ENCODE measurements at places on chromosomes 12 and 14.

DNA sequence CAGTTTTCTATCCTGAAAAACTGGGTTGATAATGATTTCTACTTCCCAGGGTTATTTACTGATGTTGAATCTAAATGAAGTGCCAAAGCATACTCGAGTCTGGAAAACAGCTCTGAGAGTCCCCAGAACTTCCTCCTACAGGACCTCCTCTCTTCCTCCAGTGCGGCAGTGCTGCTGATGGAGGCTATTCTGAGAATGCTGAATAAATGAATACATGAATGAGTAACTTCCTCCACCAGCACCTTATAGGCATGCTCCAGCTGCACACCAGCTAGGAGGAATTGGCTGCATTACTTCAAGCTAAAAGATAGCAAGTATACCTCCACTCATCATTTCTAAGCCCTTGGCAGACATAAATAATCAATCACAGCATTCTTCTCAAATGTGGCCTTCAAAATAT, 448.8 kb upstream of the CCDC196 start:
- no peak for DNase-seq

- no peak for DNase-seq
These were observed 63.1 kb downstream of the STON2 start for GRCh38 chr14:81337073-81337472.

DNA sequence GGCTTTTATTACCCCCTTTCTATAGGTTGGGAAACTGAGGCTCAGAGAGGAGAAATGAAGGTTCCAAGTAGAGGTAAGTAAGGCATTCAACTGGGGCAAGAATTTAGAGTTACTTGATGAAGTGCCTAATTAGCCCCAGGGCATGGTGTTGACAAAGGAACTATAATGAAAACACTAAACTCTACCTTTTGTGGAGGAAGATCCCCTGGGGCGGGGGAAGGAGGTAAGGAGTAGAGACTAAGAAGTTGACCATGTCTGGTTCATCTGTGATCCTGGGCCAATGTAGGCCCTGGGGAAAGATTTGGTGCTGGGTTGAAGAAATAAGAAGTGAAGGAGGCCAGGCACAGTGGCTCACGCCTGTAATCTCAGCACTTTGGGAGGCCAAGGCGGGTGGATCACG, 16.2 kb upstream of the COX6A1 start:
- no peak for DNase-seq

DNA sequence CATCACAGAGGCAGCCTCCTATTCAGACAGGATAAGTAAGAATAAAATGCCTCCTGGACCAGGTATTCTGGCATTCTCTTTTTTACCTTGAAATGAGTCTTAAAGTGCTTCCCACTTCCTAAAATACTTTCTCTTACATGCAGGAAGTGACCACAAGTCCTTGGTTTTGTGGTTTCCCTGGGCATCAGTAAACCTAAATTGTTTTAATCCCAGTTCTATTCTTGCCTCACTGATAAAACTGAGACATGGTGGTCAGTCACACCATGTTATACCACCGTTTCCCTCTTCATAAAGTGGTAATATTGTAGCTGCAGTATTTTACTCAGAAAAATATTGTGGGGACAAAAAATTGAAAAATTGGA, 1.2 kb upstream of the SALL2 start:
- no peak for DNase-seq

- no peak for DNase-seq
These were observed 334.3 kb upstream of the SYT1 start for GRCh38 chr12:78530100-78530765.

- no peak for DNase-seq
These were observed 86.5 kb downstream of the TBX5 start for GRCh38 chr12:114319422-114319821.

Data from stimulated activated CD4-positive, alpha-beta T cell treated with anti-CD3 and anti-CD28 coated beads, Interleukin-1b, Interleukin-23, amount 100 ng/mL, for 4 hours (primary cell).